Activated CD8-positive, alpha-beta memory T cell treated with anti-CD3 and anti-CD28 coated beads for 1 hour (primary cell): ENCODE measurements at places on chromosomes 13 and 19.

DNA sequence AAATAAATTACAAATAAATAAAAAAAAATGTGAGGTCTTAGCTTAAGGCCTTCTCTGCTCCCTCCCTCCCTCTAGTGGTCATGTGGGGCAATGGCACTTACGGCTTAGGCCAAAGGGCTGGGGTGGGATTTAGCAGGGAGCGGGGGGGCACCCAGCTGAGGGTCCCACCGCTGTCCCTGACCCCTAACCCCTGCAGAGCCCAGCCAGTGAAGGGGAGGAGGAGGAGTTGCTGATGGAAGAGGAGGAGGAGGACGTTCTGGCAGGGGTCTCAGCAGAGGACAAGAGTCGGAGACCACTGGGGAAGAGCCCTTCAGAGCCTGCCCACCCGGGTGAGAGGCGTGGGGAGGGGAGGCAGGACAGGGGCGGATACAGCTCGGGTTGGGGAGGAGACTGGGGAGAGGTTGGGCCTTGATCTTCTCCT is 9.3 kb downstream of the MPND start:
- DNase-seq: peak; percentile 43

DNA sequence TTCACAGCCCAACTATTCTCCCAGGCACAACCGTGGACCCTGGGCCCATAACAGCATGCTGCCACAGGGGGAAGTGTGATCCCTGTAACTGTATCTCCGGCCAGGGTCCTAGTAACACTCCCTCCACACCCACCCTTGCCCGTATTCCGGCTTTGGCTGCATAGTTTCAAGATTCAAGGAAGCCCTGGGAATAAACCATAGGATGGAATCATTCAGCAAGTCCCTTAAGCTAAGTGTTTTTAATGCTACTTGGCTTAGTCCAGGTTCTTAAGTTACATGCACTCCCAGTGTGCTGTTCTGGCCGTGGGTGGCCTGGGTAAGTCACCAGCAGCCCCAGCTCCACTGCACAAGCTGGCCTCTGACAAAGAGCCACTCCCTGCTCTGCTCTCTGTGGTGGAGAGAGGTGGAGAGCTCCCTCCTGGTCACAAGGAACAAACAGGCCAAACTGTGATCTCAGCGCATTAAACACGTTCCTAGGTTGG is 532.4 kb upstream of the SGCG start:
- no peak for DNase-seq

DNA sequence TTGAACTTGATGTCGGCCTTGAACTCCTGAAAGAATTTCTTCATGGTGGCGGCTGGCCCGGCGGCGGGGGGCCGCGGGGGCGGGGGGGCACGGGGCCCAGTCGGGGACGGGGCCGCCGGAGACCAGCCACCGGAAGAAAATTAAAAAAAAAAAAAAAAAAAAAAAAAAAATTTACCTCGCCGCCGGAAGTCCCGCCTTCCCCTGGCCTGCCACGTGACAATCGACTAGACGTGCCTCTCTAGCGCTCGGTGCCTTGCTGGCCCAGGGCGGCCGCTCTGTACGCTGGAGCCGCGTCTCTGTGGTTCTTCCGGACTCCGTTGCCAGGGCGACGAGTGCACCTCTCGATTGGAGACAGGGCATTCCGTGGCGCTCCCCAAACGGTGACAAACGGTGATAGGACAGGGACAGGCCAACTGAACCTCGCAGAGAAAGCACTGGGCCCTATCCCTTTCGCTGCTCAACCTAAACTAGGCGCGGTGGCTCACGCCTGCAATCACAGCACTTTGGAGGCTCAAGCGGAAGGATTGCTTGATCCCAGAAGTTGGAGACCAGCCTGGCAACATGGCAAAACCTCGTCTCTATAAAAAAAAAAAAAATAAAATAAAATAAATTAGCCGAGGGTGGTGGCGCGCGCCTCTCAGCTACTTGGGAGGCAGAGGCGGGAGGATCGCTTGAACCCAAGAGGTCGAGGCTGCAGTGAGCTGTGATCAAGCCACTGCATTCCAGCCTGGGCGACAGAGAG is at the start of gene UBXN6:
Gene UBXN6, minus strand, starts transcription at position 141 of the 742 bp plus-strand sequence. Its CDS starts 97 bp downstream, at position 44.
- DNase-seq: peak; percentile 95

- DNase-seq: no peak
These were observed 371.6 kb upstream of the OBI1 start for GRCh38 chr13:79030513-79030912.

GRCh38 chr19:7535998-7536695 is 630 bp downstream of the PNPLA6 start:
- no peak for DNase-seq

DNA sequence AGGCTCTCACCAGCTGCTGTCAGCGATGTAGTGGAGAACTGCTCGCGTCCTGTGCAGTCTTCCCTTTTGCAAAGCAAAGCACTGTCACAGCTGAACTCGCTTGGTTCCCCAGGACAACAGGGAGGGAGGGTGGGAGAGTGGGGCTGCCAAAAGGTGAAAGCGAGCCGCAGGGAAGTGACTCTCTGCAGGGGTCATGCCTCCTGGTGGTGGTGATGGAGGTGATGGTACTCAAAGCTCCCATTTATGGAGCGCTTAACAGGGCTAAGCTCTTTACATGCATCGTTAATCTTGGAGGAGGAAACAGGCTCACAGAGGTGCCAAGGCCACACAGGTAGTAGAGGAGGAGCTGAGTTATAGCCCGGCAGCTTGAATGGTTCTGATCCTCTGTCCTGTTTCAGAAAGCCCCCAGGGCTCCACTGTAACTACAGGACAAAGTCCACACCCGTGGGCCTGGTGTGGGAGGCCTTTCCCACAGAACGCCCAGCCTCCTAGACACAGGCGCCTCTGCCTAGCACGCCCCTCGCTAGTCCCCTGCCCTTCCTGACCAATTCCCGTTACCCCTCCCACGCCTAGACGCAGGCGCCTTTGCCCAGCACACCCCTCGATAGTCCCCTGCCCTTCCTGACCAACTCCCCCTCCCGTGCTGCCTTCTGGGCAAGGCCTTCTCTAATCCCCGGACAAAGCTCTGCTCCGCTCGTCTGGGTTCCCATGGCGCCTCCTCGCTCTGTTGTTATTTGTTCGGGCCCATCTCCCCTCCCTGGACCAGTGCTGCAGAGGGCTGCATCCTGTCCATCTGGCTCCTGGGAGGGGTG is 10.7 kb downstream of the PPP1R37 start:
- no peak for DNase-seq

GRCh38 chr19:31054430-31054829 is 294.8 kb downstream of the TSHZ3 start:
- no peak for DNase-seq

DNA sequence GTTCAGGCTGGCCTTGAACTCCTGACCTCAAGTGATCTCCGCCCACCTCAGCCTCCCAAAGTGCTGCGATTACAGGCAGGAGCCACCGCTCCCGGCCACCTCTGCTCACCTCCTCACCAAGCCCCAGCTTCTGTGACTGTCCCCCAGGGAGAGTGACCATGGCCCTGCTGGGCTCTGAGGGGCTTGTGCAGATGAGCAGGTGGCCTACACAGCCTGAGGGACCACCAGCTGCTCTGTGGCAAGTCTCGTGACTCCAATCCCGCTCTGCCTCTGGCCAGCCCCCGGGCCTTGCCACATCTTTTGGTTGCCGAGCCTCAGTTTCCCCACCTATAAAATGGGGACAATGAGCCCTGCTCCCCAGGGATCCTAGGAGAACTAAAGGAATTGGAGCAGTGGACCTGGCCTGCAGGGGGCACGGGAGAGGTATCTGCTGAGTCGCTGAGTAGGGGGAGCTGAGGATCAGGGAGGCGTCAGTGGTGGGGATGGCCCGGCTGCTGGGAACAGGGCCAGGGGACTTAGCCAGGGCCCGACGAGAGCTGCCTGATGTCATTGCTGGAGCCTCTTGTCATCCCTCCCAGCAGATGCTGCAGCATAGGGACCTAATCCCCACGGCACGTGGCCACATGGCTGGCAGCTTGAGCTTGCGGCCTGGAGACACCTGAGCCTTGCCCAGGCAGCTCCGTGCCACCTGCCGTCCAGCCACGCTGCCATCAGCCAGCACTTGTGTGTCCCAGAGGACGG is 74.7 kb downstream of the GADD45B start:
- no peak for DNase-seq

GRCh38 chr13:94382517-94382916 is 97.0 kb downstream of the DCT start:
- DNase-seq: no peak

DNA sequence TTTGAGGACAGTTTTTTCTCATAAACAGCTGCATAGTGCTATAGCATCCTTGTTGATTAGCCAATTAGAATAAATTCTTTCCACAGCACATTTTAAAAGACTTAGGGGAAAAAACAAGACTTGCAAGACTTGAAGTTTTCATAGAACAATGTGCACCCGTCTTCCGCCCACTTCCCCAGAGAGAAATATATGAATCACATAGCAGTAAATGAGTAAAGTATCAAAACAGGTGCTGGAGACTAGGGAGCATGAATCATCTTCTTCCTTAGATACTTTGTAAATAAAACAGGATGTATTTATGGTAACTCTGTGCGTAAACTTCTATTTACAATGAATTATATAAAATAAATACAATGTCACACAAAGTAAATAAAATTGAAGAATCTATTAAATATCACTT is 75.1 kb downstream of the COL4A2 start:
- no peak for DNase-seq

GRCh38 chr13:46121597-46122163 is 16.8 kb upstream of the CPB2 start:
- DNase-seq: no peak

DNA sequence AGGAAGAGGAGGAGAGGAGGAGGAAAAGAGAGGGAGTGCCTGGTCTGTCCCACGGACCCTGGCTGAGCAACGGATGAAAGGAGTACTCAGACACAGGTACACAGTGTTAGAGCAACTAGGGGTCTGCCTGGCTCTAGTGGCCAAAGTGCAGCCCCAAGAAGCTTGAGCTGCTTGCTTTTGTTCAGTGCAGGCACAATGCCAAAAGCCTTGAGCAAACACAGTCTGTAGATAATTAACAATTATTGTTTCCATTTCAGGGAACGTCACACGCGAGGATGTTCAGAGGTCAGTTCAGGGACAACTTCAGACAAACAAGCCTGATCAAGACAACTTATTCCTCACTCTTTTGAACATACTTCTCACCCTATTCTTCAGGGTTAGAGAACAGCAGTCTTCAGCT is 32.2 kb upstream of the ZNF726 start:
- no peak for DNase-seq

- DNase-seq: no peak
These were observed 71.7 kb upstream of the SOX21 start for GRCh38 chr13:94784066-94784465.

- DNase-seq: no peak
These were observed 1317.1 kb downstream of the SLITRK1 start for GRCh38 chr13:82565201-82565600.

DNA sequence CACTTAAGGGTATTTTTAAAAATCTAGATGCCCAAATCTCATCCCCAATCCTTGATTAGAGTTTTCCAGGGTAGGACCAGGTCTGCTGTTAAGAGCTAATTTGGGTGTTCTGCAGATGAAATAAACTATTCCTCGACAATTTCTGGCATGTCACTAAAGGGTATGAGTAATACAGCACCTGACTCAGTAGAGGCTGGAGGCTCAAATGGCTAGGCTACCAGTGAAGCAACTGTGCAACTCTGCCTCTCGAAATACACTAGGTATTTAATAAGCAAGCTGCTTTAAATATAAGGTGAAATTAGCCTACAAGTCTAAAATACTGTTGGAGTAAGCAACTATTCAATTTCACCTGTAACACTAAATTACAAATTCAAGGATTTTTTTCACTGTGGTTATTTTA is 1.5 kb downstream of the RNF6 start:
- DNase-seq: no peak

- peak; percentile 63 for DNase-seq
These were observed at the start of gene NKG7 for GRCh38 chr19:51372649-51373504. Gene NKG7 (minus strand): TSS chr19:51372654. CDS start chr19:51372535, 119 bp downstream.

DNA sequence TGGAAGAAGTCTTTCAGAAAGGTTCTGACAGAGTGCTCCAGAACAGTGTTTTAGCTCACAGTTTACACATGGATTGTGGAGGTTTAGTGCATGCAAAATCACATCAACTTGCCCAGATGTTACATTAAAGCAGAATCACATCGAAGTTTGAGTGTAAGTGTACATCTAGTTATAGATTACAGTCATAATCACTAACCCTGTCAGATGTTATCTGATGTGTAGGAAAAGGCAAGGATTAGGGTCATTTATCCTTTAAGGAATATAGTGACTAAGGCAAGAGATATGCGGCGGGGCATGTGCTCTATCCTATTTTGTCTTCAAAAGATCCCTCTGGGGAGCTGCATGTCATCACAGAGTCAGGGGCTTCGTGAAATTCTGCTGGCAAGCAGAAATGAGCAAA is 66.9 kb downstream of the CYSLTR2 start:
- DNase-seq: no peak

- no peak for DNase-seq
These were observed 43.7 kb downstream of the RFXAP start for GRCh38 chr13:36862722-36863121.

GRCh38 chr19:37669450-37669914 is 14.2 kb upstream of the ZFP30 start:
- DNase-seq: no peak

GRCh38 chr19:1847684-1848398 is 442 bp downstream of the REXO1 start:
- no peak for DNase-seq

- DNase-seq: no peak
These were observed 99.0 kb upstream of the HTR2A start for GRCh38 chr13:46995874-46996273.

DNA sequence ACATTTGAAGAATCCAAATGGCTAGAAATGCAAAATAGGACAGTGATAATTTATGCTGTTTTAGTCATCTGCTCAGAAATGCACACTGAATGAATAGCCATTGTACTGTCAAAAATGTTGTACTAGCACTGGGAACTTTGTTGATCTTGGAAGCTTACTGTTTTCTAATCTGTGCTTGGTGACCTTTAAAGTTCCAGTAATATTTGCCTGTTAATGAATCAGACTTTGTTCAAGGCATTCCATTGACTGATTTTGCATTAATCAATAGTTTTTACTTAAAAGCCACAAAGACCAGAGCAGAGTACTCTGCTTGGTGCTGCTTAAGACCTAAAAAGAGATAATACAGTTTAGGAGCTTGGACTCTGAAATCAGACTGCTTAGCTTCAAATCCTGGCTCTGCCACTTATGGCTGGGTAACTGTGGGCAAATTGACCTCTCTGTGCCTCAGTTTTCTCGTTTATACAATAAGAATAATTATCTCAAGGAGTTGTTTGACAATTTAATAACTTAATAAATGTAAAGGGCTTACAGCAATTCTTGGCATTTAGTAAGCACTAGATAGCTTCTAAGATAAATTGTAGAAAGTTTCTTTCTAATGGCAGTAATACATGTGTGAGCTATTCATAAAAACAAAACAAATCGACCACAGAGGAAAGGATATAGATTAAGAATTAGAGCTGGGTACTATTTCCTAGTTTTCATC is 4.6 kb upstream of the SLAIN1 start:
- DNase-seq: no peak

DNA sequence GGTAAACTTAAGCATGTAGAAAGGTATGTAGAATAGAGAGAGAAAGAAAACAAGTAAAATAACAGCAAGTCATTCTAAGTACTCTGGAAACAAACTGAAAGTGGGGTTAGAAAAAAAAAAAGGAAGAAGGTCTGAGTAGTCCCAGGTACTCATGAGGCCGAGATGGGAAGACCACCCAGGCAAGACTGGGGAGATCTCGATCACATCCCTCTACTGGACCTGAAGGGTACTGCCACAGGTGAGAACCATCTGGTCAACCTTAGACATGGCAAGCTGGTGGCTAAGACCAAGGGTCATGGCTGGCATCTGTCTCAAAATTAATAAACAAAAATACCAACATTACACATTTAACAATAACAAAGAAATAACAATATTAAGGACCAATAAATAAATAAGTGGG is 36.3 kb upstream of the ZNF724 start:
- DNase-seq: no peak
